ENCODE measurements at places on chromosomes 6 and 20.

- no peak for DNase-seq
Measured at GRCh38 chr20:36848078-36848660, 27.8 kb upstream of the TLDC2 start.

DNA sequence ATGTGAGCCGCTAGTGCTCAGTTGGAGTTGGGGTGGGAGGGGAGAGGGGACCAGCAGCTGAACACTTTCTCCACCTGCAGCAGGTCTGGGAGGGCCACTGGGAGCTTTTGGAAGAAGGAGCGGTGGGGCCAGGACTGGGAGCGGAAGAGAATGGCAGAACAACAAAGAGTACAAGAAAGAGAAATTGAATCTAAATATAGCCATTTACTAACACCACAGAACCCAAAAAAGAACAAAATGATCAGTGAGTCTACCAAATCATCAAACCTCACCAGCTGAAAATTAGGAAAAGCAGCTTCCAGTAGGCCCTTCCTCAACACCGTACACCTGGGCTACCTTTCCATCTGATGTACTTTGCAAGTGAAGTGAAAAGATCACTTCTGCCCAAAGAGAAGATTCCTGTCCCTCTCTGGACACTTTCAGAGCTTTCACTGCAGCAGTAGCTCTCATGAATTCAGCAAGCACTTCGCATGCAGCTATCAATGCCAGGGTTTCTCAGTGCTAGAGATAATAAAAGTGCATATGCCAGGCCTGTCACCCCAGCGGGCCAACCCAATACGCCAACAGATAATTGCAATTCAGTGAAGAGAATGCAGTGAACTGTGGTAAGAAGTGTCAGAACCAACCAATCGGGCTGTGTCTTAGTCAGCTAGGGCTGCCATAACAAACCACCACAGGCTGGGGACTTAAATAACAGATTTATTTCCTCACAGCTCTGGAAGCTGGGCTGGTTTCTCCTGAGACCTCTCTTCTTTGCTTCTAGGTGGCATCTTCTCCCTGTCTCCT, 597 bp downstream of the LY86 start:
- DNase-seq: no peak

GRCh38 chr6:33008944-33009861, at the start of gene HLA-DOA:
Gene HLA-DOA, minus strand, starts transcription at chr6:33009591.
- peak; percentile 75 for DNase-seq

DNA sequence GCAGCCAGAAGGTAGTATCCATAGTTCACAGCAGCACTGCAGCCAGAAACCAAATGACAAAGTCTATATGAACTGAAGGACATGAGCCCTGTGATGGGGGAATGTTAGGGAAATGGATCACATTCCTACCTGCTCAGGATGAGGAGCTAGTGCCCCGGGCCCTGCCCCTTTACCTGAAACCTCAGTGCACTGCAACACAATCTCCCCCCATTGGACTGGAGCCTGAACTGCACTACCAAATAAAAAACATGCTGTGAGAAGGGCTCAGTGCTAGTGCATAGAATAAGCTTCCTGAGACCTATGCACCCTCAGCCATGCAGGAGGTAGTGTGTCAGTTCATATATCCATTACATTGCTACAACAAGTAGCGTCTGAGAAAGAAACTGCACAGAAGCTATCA, 477.8 kb downstream of the HACE1 start:
- no peak for DNase-seq

DNA sequence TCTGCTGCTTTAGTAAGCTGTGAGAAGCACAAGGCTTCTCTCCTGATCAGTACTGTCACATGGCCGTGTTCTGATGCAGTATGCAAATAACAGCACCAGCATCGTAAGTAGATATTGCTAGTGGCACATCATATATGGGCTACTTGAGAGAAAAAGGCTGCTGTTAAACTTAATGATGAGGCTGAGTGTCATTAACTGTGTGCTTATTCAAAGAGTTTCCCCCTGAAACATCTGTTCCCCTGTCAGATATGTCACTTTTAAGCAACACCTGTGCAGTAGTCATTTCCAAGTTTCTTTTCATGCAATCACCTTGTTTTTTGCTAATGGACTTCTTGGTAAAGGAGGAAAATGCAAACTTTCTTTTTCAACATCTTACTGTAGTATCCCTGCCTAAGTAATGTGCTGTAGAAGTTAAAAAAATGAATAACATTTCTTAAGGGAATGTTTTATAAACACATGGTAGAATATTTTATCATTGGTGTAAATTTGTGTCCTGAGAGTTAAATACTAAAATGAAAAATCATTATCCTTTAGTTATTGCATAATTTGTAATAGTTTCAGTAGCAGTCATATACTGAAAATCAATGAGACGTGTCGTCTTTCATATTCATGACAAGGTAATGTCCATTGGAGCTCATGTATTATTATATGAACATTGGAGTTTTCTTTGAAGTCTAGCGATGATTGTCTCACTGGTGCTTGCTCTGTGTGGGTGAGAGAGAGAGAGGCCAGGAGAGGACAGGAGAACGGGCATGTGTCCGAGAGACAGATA, 366.3 kb downstream of the CDKAL1 start:
- DNase-seq: no peak

DNA sequence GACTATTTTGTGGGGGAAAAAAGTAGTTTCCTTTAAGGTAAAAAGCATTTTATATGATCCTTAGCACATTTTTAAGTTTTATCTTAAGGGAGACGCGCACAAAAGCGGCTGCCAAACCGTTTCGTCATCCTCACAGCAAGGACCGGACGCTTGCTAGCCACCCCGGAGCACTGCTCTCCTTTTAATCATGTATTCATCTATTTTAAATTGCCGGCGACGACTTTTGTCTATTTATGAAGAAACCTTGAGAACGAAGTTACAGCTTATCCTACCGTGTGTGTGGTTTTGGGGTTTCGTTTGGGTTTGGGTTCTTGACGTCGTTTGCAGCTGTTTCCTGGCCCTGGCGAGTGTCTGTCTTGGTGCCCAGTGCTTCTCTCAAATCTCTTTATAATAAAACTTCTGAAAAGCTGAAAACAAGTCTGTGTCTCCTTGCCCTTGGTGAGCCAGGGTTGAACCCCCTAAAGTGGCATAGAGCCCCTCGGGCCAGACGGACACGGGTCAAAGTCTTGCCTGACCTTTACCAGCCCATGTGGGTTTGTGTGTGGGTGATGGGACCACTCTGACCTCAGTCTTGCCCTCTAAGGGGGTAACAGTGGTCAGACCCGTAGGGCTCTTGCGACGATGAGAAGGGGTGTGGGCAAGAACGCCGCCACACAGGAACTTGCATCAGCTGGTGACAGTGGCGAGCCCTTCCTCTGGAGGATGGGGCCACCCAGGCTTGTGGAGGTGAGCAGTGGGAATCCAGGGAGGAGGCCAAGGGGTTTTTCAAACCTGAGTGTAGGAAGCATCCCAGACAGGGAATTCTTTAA, 117.6 kb downstream of the JPH2 start:
- DNase-seq: peak; percentile 63

DNA sequence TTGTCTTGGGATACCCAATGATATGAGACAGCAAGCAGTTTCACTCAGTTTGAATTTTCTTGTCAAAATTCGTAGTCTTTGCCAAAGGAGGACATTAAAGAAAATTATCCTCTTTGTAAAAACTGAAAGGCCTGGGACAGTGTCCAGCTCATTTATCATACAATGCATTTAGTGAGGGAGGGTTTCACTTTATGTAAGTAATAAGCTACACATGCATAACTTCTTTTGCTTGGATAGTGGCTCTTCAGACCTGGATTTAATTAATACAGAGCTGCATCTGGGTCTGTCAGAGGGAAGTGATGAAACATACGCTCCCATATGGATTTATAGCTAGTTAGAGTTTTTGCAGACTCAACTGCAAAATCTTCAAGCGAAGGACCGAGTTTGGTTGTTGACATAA, 175.6 kb downstream of the PHACTR1 start:
- DNase-seq: no peak

GRCh38 chr20:19285436-19285835, 73.0 kb downstream of the SLC24A3 start:
- no peak for DNase-seq

- no peak for DNase-seq
Measured at GRCh38 chr20:60882836-60883235, 369.2 kb upstream of the CDH4 start.

DNA sequence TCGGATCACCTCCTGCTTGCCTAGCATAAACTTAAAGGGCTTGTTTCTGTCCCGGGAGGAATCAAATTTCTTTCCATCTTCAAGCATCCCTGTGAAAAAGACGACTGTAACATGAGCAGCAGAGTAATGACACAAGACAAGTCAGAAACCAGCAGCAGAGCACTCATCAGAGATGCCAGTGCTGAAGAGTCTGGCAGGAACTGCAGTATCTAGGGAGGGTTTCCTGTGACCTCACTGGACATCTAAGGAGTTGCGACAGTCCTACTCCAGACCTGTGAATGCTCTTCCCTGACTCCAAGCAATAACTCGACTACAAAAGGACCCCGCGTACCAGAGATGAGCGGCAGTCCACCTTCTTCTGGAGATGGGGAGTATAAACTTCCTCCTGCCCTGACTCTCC, 17.3 kb downstream of the FKBP1A start:
- DNase-seq: no peak

- no peak for DNase-seq
Measured at GRCh38 chr20:39853636-39854035, 835.4 kb downstream of the MAFB start.

- no peak for DNase-seq
Measured at GRCh38 chr6:88612631-88613030, 350.8 kb downstream of the RNGTT start.

DNA sequence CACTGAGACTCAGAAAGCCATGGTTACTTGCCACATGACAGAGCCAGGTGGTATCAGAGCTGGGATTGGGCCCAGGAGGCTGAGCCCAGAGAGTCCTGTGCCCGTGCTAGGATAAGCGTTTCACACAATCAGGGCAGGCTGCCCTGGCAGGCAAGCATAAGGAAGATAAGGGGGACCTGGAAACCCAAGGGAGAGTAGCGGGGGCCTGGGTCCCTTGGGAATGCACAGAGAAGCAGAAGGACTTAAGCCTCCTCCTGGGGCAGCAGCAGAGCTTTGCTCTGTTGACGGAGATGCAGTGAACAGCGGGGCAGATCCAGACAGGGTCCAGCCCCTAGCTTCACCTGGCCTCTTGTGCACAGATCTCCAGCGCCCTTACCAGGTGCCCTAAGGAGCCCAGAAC, 8.7 kb downstream of the TRIB3 start:
- no peak for DNase-seq

- DNase-seq: no peak
Measured at GRCh38 chr6:67881706-67882065, 753.4 kb upstream of the ADGRB3 start.

Data from T-helper 1 cell (primary cell).